ENCODE measurements at places on chromosomes 1 and 21.

DNA sequence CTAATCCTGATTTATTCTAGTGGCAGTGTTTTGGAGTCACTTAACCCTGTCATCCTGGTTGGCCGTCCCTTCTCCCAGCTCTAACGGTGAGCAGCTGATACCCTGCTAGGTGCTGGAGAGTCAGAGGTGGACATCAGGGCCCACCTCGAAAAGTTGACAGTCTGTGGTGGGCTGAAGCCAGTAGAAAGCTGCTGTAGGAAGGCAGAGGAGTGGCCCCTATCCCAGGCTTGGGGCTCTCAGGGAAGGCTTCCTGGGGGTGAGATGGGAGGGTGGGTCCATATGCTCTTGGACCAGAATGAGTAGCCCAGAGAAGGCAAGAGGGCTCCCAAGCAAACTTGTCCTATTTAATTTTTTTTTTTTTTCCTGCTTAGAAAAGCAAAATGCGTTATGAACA, 475 bp upstream of the RPL5 start:
- no peak for DNase-seq

GRCh38 chr1:233294913-233295236, 650 bp downstream of the PCNX2 start:
- peak; percentile 19 for DNase-seq

GRCh38 chr1:243883551-243883950, 33.5 kb upstream of the AKT3 start:
- no peak for DNase-seq

- DNase-seq, result no peak
Observed at GRCh38 chr1:51294566-51295184, 35.7 kb downstream of the TTC39A start.

DNA sequence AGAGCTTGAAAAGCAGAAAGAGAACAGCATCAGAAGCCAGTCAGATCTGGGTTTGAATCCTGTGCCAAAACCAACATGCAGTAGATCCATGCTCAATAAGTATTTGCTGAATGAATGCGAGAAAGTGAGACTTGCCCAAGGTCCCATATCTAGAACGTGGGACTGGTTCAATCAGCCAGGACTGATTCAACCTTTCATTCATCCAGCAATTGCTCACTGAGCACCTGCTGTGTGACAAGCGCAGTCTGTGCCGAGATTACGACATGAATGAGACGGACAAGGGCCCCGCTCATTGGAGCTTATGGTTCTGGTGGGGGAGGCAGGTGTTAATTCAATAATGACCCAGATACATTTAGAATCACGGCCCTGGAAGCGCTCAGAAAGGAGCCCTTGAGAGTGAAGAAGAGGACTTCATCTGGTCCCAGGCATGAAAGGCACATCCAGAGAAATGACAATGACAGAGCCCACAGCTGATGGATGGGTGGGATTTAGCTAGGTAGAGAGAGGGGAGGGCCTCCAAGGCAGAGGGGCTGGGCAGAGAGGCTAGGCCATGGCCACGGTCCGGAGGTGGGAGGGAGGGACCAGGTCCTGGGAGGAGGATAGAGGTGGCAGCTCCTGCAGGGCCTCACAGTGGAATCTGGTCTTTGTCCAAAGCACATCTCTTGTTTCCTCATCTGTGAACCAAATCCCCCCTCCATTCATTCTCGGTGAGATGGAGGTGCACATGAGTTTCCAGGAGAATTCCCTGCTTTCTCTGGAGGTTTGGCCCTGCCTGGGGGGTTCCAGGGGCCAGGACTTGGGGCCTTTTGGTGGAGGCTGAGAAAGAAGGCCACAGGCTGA, 4.2 kb upstream of the FAM131C start:
- DNase-seq, result no peak

DNA sequence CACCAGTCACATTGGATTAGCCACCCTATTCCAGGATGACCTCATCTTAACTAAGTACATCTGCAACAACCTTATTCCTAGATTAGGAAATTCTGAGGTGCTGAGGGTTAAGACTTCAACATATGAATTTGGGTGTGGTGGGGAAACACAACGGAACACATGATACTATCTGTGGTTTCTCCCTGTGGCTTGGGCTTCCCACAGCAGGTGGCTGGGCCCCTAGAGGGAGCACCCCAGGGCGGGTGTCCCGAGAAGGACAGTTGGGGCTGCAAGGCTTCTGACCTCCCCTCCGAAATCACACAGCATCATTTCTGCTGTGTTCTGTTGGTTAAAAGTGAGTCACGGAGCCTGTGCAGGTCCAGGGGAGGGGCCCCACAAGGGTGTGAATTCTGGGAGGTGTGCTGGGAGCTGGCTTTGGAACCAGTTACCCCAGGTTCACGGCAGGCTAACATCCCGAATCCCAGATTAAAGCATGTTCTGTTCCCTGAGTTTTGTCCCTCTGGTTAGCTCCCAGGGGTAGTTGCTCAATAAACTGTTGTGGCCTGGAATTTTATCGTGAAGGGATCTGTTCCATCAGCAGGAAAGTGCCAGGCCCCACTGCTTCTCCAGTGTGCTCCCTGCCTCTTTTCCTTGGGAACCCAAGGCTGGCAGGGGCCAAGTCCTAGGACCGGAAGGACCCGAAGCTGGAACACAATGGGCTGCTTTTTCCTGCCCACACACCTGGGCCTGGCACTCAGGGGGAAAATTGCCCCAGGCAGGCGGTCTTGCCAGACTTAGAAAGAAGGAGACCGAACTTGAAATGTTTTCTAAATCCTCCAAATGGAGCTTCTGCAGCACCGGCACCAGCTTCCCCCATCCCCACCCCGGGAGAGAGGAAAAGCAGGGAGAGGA, 154.0 kb upstream of the WNT4 start:
- DNase-seq, result no peak

DNA sequence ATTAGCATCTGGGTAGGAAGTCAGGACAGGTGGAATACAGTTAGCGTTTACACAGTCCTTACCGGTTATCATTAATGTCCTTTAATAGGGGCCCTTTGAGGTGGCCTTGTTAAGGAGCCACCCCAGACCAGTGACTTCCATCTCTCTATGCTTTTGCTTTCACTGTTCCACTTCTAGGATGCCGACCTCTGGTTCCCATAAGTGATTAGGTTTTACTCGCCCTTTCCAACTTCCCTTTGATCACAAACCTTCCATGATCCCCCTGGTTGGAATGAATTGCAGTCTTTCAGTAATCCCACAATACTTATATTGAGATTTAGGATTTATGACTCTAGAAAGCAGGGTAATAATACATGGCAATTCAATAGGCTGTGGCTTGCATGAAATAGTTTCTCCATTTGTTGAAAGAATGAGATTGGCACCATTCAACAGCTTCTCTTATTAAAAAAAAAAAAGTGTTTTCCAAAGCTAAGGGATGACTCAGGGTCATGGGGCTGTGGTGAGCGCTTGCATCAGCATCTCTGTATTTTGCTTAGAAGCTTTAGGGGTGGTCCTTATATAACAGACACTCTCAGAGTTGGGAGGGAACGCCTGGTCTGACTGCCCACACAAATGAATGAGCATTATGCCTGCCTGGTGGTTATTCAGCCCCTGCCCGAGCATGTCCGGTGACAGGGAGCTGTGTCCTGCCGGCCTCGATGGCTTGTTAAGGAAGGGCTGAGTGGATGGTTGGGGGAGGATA, 110.5 kb downstream of the CNIH3 start:
- no peak for DNase-seq

DNA sequence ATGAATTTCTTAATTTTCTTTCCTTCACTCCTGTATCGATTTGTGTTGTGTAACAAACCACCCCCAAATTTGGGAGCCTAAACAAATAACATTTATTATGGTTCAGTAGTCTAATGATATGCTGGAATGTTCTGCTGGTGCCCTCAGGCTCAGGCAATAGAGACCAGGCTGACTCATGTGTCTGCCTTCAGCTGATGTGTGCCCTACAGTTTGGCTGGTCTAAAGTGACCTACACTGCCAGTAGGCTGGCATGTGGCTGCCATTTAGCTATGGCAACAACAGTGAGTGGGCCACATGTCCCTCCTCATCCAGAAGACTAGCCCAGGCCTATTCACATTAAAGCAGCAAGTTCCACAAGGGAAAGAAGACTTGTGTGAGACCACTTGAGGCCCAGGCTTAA, 115.8 kb downstream of the PTPRC start:
- DNase-seq, result no peak

- DNase-seq, result no peak
Observed at GRCh38 chr1:95304803-95305202, 70.8 kb downstream of the RWDD3 start.

GRCh38 chr1:41823471-41823870, 95.3 kb downstream of the HIVEP3 start:
- DNase-seq, result no peak

DNA sequence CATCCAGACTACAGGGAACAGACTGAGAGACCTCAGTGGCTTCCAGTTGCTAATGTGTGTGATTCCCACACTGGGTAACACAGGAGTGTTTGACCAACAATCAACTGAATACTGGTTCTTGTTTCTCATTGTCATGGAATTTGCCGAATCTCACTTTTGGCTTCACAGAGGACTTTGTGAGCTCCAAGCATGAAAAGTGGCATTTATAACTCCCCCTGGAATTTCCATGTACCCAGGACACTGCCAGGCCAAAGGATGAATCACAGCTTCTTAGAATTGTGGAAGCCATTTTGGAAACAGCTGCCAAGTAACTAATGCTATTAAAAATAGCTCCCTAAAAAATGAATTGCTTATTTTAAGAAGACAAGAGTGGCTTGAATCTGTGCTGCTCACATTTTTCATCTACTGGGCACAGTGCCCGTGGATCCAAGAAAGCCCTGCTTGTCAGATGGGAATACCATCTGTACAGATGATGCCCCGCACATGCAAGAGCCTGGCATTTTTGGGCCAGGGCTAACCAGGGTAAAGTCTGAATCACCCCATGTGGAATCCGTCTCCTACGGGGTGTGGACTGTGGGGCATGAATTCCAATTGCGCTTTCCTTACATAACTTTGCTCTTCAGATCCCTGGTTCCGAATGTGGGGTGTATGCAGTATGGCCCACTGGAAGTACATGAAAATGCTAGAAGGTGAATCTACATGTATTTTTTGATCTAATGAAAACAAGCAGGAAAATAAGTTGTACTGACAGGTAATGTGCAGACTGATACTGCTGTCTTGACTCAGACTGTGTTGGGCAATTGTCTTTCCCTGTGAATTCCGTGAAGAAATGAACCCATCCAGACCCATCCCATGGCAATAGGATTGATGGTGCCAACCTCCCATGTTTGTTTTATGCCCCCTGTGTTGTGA, 487.3 kb downstream of the SIPA1L2 start:
- DNase-seq, result no peak

- no peak for DNase-seq
Observed at GRCh38 chr1:2155788-2156187, 38.8 kb downstream of the FAAP20 start.

GRCh38 chr1:227094249-227094966, 154.3 kb downstream of the COQ8A start:
- no peak for DNase-seq

- DNase-seq, result no peak
Observed at GRCh38 chr1:223207293-223208066, 64.4 kb upstream of the TLR5 start.

- no peak for DNase-seq
Observed at GRCh38 chr1:19562847-19563246, 77.5 kb upstream of the CAPZB start.

GRCh38 chr21:30081506-30081905, 85.1 kb downstream of the CLDN17 start:
- DNase-seq, result no peak

DNA sequence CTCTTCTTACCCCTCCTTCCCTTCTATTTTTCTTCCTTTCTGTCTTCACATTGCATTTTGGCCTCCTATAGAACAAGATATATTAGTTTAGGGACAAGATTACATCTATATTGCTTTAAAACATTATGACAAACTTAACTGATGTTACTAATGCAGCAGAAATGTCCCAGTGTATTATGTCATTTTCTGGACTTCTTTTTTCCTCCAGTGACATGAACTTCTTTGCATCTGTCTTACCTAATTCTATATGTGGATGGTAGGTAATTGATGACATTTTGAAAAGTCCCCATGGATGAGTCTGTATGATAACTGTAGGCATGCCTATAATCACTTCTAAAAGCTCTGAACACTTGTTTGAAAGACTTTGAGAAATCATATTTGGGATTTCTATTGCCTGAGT, 89.5 kb downstream of the FNBP1L start:
- DNase-seq, result no peak

- DNase-seq, result no peak
Observed at GRCh38 chr1:206606867-206607266, 5.4 kb downstream of the EIF2D start.

- no peak for DNase-seq
Observed at GRCh38 chr1:210655511-210655910, 326.8 kb downstream of the HHAT start.

DNA sequence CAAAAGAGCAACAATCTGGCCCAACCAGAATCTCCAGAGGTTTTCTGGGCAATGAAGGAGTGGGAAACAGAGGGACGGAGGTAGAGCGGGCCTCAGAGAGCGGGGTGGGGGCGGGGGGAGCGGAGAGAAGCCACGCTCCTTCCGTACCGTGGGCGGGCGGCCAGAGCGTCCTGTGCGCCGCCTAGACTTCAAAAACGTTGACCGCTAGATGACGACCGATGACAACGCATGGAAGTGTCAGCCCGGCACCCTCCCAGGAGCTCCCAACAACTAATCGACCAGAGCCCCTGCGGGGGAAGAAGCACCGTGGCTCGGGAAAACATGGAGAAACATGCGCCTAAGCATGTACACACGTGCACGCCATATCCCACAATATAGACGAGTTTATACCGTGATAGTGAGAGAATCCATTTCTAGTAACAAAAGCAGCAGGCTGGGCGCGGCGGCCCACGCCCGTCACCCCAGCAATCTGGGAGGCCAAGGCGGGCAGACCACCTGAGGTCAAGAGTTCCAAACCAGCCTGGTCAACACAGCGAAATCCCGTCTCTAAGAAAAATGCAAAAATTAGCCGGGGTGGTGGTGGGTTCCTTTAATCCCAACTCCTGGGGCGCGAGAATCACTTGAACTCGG, 131.9 kb downstream of the LIPI start:
- DNase-seq, result no peak

DNA sequence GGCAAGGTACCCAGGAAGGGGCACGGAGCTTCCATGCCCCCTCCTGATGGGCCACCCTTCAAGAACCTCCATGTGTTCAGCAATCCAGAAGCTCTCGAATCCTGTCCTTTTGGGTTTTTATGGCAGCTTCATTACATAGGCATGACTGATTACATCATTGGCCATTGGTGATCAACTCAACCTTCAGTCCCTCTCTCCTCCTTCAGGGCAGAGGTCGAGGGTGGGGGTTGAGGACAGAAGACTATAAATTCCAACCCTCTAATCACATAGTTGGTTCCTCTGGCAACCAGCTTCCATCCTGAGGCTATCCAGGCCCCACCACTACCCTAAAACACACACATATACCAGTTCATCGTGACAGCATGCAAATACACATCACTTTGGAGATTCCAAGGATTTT, 135.7 kb downstream of the ZNF281 start:
- DNase-seq, result no peak

GRCh38 chr1:76379506-76379905, 305.0 kb downstream of the ST6GALNAC3 start:
- no peak for DNase-seq

- no peak for DNase-seq
Observed at GRCh38 chr1:96845464-96845863, 123.9 kb downstream of the PTBP2 start.

- DNase-seq, result no peak
Observed at GRCh38 chr1:159473335-159473734, 33.8 kb downstream of the OR10J1 start.

All from stimulated activated CD4-positive, alpha-beta T cell treated with anti-CD3 and anti-CD28 coated beads, TNF-alpha, amount 100 ng/mL, for 4 hours (primary cell).